ENCODE measurements at places on chromosomes 7 and 10. TPM values are rescaled to one million over a fixed set of nuclear protein-coding genes. Genes with fewer than 3 reads are reported as not detected.

DNA sequence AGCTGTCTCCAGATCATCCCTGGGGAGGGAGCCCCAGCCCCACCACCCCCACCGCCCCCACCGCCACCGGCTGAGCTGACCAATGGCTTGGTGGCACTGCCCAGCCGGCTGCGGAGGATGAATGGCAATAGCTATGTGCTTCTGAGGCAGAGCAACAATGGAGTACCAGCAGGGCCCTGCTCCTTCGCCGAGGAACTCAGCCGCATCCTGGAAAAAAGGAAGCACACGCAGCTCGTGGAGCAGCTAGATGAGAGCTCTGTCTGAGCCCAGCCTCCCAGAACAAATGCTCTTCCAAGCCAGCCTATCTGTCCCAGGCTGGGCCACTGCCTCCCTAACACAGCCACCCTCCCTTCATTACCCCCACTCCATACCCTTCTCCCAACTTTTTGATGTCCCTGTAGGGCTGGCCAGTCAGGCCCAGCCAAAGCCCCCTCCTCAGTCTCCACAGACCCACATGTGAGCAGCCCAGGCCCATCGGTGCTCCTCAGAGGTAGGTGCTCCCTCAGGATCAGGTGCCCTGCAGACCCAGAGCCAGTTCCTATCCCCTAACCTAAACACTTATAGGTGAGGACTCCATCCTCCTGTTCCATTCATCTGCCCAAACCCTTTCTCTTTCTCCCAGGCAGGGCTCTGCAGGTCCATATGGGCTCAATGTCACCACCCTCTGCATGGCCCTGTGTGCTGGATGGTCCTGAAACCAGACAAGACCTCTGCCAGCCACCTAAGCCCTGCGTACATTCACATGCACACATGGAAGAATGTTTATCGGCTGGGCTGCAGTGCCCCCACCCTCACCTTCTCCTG lies 3.2 kb downstream of the MRPL43 start:
- DNase-seq = no peak

DNA sequence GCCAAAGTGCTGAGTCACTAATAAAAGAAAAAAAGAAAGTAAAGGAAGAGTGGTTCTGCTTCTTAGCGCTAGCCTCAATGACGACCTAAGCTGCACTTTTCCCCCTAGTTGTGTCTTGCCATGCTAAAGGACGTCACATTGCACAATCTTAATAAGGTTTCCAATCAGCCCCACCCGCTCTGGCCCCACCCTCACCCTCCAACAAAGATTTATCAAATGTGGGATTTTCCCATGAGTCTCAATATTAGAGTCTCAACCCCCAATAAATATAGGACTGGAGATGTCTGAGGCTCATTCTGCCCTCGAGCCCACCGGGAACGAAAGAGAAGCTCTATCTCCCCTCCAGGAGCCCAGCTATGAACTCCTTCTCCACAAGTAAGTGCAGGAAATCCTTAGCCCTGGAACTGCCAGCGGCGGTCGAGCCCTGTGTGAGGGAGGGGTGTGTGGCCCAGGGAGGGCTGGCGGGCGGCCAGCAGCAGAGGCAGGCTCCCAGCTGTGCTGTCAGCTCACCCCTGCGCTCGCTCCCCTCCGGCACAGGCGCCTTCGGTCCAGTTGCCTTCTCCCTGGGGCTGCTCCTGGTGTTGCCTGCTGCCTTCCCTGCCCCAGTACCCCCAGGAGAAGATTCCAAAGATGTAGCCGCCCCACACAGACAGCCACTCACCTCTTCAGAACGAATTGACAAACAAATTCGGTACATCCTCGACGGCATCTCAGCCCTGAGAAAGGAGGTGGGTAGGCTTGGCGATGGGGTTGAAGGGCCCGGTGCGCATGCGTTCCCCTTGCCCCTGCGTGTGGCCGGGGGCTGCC lies at the start of gene IL6:
Gene IL6 (plus strand): TSS at position 294 of the 807 bp plus-strand sequence. CDS start 63 bp downstream, at position 357.
- peak; percentile 89 for DNase-seq

GRCh38 chr10:78407009-78407711 lies 373.5 kb downstream of the RPS24 start:
- DNase-seq = peak; percentile 78

GRCh38 chr10:73940634-73941221 lies 29.8 kb downstream of the PLAU start:
- peak; percentile 89 for DNase-seq

DNA sequence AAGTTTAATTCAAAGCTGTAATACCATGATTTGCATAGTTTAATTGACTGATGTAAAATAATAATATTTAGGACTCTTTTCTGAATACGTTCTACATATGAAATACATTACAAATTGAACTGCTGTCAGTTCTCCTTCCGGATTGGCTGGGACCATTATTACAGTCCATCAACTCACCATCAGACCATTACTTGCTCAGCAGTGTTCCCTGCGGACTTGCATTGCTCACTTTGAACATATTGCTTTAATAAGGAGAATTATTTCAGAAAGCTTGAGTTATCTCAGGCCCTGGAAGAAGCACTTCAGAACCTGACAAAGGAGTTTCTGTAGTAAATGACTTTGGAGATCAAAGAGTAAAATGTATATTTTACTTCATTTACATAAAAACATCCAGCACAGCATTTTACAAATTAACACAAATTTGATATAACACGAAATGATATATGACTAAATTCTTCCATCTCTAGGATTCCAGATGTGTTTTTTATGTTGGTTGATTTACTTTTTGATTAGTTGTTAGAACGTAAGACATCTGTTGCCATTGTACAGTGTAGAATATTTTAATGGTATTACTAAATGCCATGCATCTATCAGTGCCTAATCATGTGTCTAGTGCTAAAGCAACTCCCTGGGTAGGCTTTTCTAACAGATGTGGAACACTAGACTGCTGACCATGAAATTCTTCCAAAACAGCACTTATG lies 418.5 kb upstream of the SEMA3A start:
- DNase-seq = no peak

The SORCS3 gene
- total RNA-seq = 0.05 TPM

- no peak for DNase-seq
Measured at GRCh38 chr10:79061441-79062315, 7.1 kb upstream of the ZMIZ1 start.

- peak; percentile 6 for DNase-seq
Measured at GRCh38 chr10:124601016-124601415, 139.4 kb downstream of the LHPP start.

DNA sequence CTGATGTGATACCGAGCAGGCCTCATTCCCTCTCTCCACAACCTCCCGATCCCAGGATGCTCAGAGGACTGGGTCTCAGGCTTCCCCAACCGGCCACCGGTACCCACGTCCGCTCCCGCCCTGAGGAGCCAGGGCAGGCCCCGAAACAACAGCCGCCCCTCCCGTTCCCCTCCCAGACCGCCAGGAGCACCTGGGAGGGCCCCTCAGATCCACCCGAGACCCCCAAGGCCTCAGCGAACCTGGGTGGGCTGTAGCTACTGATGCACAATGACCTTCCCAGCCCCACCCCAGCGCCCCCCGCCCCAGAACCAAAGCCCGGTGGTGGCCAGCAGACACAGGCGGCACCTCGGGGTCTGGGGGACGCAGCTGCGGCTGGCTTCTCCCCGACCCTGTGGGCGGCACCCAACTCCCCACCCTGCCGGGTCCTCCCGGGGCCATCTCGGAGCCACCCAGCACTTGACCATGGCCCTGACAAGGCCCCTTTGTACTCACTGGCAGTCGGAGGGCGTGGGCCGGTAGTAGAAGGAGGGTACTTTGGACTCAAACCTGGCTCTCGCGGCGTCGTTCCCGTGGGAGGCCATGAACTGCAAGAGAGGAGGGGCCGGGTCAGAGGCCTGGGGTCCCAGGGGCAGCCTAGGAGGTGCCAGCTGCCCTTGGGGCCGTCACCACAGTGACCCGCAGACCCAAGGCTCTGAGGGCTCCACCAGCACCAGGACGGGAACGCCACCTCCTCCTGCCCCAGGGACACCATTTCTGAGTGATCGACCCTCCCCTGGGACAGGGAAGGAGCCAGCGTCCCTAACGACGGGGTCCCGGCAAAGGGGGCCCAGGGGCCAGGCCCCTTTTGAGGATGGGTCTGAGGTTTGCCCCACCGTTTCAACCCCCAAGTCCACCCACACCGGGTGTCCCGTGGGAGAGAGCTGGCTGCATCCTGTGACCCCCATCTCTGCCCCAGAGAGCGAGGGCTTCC lies 28.1 kb downstream of the ADAP1 start:
- DNase-seq = no peak

DNA sequence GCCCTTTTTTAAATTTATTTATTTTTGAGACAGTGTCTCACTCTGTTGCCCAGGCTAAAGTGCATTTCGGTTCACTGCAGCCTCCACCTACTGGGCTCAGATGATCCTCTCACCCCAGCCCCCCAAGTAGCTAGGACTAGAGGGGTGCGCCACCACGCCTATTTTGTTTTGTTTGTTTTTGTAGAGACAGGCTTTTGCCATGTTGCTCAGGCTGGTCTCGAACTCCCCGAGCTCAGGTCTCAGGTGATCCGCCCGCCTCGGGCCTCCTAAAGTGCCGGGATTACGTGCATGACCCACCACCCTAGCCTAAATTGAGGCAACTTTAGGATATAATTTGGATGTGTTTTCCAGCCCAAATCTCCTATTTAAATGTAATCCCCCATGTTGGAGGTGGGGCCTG lies 805 bp downstream of the ZNF736 start:
- DNase-seq = no peak

GRCh38 chr7:88432301-88432700 lies 125.6 kb upstream of the STEAP4 start:
- no peak for DNase-seq

The SLC26A3 gene
- total RNA-seq = not detected

- no peak for DNase-seq
Measured at GRCh38 chr10:15448598-15448997, 77.5 kb upstream of the FAM171A1 start.

- DNase-seq = no peak
Measured at GRCh38 chr7:44733708-44734481, 14.8 kb upstream of the ZMIZ2 start.

- no peak for DNase-seq
Measured at GRCh38 chr10:1109795-1110673, 53.8 kb downstream of the WDR37 start.

The MKX gene
- 0.09 TPM for total RNA-seq

The BLOC1S2 gene
- 13.6 TPM for total RNA-seq

- no peak for DNase-seq
Measured at GRCh38 chr7:142308326-142308725, 50.5 kb upstream of the PRSS58 start.

DNA sequence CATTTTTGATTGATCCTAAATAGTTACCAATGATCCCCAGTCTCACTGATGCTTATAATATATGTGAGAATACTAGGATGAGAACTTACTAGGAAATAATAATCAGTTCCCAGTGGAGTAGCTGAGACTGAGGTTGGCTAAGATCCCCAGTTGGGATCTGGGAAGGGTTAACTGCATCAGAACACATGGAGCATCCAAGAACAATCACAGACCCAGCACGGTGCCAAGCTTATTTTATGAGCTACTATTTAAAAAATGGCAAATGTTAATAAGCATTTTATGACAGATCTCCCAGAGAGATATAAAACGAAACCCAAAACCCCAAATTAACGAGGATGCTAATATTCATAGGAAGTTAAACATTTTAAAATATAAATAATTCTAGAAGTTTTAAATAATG lies 379.5 kb downstream of the THSD7A start:
- no peak for DNase-seq

The LMOD2 gene
- total RNA-seq = 398 TPM

DNA sequence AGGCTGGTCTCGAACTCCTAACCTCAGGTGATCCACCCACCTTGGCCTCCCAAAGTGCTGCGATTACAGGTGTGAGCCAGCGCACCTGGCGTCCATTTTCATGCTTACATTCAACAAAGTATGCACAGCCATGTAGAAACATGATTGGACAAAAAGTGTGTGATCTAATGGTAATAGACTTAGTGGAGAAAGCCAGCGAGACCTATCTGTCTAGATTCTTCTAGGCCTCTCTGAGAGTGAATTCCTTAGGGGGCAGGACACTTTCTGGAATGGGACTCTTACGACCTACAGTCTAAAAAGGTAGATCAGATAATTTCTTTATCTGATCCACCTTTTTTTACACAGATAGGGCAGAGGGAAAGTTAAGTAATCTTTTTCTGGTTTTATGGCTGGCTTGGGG lies 46.3 kb upstream of the SDK1 start:
- DNase-seq = no peak

GRCh38 chr7:7922684-7923385 lies 45.8 kb upstream of the GLCCI1 start:
- no peak for DNase-seq

- no peak for DNase-seq
Measured at GRCh38 chr7:155962191-155962967, 150.1 kb upstream of the SHH start.

The WAC gene
- total RNA-seq = 134 TPM

The GTF2IRD1 gene
- total RNA-seq = 17.5 TPM

DNA sequence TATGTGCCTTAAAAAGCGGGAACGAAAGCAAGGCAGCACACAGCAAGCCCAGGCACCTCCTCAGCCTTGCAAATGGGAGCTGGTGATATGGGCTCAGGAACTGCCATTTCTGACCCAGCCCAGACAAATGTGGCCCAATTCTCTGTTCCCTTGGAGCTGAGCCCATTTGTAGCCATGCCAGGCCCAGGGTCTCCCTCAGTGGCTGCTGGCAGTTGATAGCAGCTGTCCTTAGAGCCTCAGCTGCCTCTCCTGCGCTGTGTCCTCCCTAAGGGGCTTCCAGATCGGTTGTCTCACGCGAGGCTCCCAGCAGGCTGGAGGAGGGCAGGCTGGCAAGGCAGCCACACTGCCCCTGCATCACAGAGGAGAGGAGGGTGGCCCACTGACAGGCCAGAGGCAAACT lies 275.8 kb downstream of the KCNMA1 start:
- DNase-seq = no peak

- no peak for DNase-seq
Measured at GRCh38 chr10:16909961-16910792, 93.0 kb upstream of the RSU1 start.

GRCh38 chr10:100654782-100655325 lies 90.5 kb upstream of the PAX2 start:
- no peak for DNase-seq

DNA sequence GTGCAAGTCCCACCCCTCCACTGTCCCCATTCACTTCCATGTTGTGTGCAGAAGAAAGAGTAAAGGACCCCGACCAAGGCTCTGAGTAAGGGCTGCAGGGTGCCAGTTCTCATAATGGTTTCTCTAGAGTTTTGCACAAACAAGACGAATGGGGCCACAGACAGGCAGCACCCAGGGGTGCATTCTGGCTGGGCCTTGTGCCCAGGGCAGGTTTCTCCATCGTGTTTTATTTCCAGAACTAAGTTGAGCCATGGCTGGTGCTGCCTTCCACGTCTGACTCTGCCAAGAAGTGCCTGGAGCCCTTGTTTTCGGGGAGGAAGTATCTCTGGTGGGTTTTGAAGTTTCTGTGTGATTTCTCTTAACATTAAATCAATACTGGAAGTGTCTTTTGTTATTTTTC lies 95.0 kb upstream of the SDK1 start:
- no peak for DNase-seq

The GPNMB gene
- total RNA-seq = 235 TPM

- no peak for DNase-seq
Measured at GRCh38 chr7:36300696-36301350, 88.8 kb upstream of the ANLN start.

DNA sequence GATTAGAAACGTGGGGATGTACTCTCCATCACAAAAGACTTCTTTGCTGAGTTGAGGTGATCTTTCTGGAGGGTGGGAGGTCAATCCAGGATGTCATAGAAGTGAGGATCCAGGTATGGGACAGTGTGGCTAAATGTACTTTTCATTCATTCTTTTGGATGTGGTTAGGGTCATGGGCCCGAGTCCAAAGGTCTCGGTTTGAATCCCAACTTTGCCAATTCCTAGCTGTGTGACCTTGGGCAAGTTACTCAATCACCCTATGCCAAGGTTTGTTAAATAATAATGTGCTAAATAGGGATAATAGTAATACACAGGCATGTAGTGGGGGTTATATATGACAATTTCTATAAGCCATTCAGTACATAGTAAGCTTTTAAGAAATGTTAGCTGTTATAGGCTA lies 91.4 kb downstream of the SAMD9 start:
- no peak for DNase-seq

The C10orf95 gene
- not detected for total RNA-seq
